ENCODE measurements at places on chromosomes 3 and 15.

- no peak for DNase-seq
These were observed 288.9 kb downstream of the ZNF385D start for GRCh38 chr3:21462141-21462540.

GRCh38 chr3:125967156-125967555, 1.8 kb upstream of the ROPN1B start:
- DNase-seq, result no peak

DNA sequence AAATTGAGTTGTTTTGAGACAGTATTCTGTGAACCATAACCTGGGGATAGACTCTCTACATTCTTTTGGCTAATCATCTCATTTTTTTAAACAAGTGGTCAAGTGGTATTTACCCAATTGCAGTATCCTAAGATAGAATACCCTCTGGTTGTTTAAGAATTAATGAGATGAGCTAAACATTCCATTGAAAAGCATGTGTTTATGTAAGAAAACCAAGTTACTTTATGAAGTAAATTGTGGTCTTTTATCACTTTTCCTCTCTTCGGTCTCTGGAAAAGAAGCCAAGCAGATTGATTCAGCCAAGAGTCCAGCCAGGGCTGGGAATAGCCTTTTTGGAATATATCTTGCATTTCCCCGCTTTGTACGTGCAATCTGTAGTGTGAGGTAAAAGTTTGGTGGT, 185.7 kb upstream of the TOPAZ1 start:
- no peak for DNase-seq

DNA sequence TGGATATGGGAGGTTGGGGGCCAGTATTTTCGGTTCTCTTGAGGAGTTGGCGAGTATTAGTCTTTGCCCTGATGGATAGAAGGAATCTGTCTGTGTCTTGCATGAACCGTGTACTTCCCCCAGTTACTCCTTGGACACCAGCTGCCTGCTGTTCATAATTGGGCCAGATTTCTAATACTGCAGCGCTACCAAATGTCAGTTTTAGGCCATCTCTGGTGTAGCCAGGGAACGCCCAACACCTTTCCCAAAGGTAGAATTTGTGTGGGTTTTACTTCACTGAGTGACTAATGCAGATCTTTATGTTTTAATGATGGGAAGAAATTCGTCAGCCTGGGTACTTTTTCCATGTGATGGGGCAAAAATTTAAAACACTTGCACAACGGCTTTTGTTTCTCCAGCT, 18.4 kb downstream of the FLNB start:
- DNase-seq, result no peak

DNA sequence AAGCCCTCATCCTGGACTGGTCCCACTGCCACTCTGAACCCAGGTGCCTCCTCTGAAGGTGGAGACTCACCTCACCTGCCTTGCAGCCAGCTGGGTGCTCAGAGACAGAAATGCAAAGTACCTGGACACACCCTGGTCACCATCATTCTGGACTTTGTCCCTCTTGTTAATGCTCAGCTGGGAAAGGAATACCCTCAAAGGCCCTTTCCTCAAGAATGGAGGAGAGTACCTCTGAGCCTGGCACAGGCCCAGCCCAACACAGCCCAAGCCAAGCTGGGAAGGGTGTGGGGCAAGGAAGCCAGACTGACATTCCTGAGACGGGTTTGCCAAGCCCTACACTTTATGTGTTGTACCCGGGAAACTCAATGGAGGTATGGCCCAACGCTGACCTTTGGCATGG, 983 bp upstream of the ALAS1 start:
- DNase-seq, result no peak

GRCh38 chr3:128588147-128588546, 62.5 kb downstream of the RPN1 start:
- DNase-seq, result no peak

DNA sequence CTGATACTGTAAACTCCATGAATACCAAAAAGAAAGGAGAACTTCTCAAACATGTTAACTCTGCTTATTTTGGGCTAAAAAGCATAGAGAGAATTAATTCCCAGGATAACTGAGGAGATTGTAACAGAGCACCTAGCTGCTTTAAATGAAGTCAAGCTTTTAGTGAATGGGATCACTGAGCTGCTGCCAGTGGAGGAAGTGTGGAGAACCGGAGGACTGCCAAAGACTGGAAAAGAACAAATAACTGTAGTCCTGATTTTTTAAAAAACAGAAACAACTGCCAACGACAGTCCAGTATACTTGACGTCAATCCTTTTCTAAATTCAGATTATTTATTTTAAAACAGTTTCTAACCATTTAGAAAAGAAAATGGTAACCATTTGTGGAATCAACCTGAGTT, 3.3 kb downstream of the C3orf70 start:
- no peak for DNase-seq

GRCh38 chr3:123755085-123755484, 129.0 kb downstream of the MYLK start:
- peak; percentile 93 for DNase-seq

DNA sequence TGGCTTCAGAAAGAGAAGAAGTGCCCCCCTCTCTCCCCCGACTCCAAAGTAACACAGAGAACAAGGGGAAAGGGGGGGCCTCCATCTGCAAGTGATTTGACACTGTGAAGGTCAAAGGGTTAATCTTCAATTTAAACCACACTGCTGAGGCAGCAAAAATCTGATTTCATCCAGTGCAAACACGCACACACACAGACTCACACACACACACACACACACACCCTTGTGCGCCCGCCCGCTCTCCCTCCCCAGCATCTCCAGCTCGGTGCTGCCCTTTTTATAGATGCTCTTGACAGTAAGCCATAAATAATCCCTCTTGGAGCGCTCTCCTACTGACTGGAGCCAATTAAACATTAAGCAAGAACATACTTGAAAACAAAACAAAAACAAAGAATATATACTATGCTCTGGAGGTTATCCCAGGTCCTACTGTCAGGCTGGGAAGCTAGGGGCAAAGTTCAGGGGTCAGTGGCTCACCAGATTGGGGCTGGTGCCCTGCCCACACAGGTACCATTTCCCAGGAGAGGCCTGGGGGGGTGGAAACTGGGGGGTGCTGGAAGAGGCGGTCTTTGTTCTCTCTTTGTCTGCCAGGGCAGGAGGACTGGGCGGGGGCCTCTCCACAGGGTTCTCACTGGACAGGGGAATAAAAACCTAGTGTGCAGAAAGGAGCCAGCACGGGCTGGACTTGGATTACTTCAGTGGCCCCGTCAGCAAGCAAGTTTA, 16.3 kb downstream of the BMF start:
- DNase-seq, result peak; percentile 83

GRCh38 chr15:98875309-98875708, 132.3 kb downstream of the PGPEP1L start:
- DNase-seq, result no peak

DNA sequence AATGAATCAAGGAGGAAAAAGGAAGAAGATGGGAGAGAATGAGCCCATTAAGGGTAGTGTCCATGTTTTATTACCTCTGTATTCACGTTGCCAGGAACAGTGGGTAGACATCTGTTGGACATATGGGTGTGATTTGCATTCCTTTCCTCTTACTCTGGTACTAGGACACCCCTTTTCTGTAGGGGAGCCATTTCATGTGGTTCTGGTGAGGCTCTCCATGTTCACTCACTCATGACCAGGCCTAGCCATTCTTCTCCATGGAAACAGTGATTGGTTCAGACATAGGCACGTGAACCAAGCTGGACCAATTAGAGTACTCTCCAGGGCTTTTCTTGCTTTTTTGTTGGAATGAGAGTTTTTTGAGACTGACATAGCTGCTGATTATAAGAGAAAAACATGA, 39.6 kb upstream of the PDCD6IP start:
- DNase-seq, result no peak

DNA sequence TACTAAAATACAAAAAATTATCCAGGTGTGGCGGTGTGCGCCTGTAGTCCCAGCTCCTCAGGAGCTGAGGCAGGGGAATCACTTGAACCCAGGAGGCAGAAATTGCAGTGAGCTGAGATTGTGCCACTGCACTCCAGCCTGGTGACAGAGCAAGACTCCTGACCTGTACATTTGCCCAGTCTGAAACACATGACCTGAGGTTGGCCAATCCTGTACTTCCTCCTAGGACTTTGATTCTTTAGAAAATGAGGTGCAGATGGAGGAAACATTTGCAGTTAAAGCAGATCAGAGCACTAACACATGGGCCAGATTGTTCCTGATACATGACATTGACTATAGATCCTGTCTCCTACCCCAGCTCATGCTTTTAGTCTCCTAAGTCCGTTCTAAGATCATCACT, 28.9 kb upstream of the LPP start:
- DNase-seq, result no peak

- DNase-seq, result no peak
These were observed 155.6 kb upstream of the NR2E3 start for GRCh38 chr15:71654720-71655174.

- DNase-seq, result no peak
These were observed 11.2 kb downstream of the UBL7 start for GRCh38 chr15:74449643-74450205.

DNA sequence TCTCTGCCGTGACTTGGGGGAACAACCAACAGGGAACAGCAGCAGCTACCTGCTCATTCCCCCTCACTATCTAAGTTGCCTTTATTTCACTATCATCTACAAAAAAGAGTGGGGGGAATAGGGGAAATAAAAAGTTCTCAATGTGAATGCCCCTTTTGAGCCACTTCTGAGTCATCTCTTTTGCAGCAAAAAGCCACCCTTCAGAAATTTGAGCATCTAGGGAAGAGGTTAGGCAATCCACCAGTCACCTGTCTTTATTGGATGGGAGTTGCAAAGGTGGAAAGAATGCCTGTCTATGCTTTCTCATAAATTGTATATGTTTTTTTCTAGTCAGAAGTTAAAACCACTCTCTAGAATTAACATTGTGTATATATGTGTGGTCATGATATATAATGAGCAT, 41.1 kb downstream of the GPD1L start:
- no peak for DNase-seq

- no peak for DNase-seq
These were observed 283.3 kb upstream of the TRIM42 start for GRCh38 chr3:140394488-140395133.

- no peak for DNase-seq
These were observed 28.5 kb downstream of the TMEM212 start for GRCh38 chr3:171871392-171872274.

DNA sequence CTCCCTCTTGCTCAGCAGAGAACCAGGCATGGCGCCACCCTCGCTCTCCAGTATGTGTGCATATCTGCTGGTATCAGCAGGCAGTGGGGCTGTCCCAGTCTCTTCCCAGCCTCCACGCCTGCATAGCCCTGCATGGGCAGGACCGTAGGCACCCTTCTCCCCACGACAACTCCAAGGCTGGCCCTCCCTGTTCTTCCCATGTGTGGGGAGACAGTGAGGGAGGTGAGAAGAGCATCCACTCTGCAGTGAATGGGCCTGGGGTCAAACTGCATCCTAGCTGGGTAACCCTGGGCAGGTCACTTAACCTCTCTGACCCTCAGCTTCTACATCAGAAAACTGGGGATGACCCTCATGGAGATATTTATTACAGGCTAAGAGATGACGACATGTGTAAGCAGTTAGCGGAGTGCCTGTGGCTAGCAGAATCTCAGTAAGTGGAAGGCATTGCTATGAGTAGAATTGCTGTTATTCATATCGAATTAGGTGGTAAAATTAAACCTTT, 13.3 kb upstream of the SSUH2 start:
- no peak for DNase-seq

GRCh38 chr15:38471974-38472373, 18.0 kb downstream of the FAM98B start:
- DNase-seq, result no peak

DNA sequence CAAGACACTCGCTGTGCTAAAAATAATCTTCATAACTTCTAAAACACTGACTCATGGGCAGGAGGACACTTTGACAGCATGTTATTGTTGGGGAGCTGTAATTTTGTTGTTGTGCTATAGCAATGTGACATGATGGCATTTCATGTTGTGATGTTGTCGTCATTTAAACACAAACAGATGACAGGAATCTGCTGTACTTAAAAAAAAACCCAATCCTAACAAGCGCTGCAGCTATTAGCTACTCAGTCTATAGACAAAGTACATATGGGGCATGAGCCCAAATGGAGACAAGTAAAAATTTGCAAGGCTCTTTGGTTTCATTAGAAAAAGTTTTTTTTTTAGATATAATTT, 828 bp upstream of the ATOSA start:
- no peak for DNase-seq

DNA sequence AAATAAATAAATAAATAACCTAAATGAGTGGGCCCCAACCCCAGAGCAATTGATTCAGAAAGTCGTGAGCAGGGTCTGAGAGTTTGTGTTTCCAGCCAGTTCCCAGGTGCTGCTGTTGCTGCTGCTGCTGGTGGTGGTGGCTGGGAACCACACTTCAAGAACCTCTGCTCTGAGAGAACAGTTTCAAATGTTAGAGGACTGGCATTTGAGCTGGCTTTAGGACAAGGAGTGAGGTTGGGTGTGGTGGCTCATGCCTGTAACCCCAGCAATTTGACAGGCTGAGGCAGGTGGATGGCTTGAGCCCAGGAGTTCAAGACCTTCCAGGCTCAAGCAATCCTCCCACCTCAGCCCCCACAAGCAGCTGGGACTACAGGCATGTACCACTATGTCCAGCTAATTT, 123.1 kb upstream of the UBE2E1 start:
- DNase-seq, result no peak

DNA sequence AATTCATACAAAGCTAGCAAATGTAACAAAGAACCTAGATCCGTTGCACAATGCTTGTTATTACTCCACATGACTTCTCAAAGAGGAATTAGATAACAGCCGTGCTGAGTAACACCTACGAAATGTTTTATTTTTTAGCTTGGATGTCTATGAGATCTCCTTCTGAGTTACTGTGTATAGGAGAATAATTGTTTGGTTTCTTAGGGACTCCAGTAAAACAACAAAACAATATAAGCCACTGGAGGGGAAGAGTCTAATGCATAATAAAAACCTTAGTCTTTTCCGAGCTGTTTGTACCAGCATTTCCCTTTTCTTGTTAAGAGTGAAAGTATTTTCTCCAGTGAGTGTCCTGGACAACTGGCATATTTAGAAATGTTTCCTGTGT, 15.6 kb downstream of the SNAP23 start:
- no peak for DNase-seq

- peak; percentile 49 for DNase-seq
These were observed 627 bp downstream of the NT5DC2 start for GRCh38 chr3:52532838-52533622.

GRCh38 chr3:14418296-14419250, 16.2 kb downstream of the SLC6A6 start:
- DNase-seq, result no peak

GRCh38 chr15:48435321-48435720, 104.1 kb downstream of the DUT start:
- no peak for DNase-seq

DNA sequence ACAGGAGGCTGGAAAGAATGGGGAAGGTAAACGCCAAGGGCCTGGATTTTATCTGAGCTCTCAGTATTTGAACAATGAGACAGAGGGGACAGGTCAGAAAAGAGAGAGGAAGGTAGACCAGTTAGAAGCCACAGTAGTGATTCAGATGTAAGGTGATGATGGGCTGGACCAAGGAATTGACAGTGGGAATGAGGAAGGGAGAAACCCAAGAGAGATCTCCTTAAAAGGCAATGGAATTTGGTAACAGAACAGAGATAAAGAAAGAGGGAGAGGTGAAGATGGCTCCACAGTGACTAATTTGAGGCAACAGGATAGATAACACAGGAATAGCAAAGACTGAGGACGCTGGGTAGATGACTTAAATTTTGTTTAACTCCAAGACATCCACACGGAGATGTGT, 11.4 kb upstream of the HEG1 start:
- no peak for DNase-seq
